ENCODE measurements at places on chromosomes 5 and 9.
A peak's percentile ranks its signal among the peaks of the same experiment; 100 is the strongest.

DNA sequence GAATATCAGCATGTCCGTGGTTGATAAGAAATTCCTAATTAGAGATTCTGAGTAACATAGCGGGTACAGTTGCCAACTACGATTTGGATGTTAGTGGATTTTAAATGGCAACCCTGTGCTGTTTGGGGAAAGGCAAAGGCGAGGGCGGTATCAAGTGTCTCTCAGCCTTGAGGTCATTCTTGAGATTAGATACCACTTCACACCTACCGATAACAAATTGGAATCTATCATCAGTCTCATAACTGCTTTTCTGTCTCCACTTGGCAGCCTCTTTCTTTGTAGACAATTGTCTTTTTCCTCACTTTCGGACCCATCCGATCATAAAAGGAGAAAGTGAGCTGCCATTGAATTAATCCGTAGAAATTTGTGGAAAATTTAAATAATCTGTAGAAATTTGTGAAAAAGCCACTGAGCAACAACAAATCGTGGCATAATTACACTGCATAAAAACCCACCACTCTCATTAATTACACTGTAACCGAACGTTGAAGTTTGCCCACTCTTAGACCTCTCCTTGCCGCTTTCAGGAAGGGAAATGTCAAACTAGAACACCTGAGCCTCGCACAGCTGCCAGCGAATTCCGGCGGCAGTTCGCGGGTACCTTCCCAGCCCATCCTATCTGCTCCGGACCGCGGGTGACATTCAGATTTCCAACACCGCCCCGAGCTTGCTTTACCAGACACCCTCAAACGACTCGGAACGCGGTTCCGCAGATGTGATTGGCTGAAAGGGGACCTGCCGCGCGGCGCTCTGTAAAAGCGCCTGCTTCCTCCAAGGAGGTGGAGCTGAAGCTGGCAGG lies 849 bp upstream of the RGMB start:
- DNase-seq = peak; percentile 74

- no peak for DNase-seq
Observed at GRCh38 chr9:29144476-29144875, 1571.2 kb upstream of the C9orf72 start.

DNA sequence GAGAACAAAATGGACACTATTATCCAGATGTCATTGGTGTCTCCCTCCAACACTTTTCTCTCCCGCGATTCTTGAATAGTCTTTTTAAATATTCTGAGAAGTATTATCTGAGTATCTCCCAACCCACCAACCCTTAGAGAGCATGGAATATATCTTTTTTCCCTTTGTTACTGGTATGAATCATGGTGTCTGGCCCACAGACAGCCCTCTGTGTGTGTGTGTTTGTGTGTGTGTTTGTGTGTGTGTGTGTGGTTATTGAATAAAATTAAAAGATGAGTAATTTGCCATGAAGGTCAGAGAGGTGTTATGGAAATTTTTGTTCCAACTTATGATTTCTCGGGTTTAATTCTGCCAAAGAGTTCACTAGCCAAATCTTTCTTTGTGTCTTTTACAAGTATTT lies 47.7 kb downstream of the CAMK4 start:
- no peak for DNase-seq

DNA sequence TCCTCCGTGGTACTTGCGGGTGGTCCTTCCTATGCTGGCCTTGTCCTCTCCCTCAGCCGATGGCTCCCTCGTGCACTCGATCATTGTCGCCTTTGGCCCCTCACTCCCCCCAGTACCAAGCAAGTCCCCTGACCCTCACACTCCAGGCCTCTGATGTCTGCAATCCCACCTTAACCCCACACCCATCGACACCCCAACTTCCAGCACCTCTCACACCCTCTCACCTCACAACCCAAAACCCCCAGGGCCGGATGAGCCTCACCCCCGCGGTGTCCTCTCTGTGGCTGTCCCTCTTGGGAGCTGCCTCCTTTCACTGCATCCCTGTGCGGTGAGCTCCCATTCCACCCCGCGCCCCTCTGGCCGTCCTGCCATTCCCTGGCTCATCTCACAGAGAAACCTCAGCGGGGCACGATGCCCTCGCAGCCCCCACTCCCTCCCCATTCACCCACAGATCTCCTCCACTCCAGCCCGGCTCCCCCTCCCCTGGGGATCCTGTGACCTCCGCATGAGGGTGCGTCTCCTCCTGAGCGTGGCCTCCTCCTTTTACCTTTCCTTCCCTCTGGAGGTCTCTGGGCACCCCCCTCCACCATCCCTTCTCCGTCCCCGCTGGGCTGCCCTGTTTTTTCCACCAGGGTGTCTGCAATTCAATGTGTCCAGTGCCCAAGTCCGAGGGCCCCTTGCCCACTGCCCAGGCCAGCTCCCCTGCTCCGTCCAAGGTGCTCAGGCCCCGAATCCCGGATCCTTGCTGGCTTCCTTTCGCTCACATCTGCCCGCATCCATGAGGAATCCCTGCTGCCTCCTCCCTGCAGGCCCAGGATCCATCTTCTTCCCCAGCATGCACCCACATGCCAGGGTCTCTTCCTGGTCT lies 15.8 kb upstream of the RNU6ATAC start:
- DNase-seq = no peak

- no peak for DNase-seq
Observed at GRCh38 chr5:36596247-36596646, 10.2 kb upstream of the SLC1A3 start.

DNA sequence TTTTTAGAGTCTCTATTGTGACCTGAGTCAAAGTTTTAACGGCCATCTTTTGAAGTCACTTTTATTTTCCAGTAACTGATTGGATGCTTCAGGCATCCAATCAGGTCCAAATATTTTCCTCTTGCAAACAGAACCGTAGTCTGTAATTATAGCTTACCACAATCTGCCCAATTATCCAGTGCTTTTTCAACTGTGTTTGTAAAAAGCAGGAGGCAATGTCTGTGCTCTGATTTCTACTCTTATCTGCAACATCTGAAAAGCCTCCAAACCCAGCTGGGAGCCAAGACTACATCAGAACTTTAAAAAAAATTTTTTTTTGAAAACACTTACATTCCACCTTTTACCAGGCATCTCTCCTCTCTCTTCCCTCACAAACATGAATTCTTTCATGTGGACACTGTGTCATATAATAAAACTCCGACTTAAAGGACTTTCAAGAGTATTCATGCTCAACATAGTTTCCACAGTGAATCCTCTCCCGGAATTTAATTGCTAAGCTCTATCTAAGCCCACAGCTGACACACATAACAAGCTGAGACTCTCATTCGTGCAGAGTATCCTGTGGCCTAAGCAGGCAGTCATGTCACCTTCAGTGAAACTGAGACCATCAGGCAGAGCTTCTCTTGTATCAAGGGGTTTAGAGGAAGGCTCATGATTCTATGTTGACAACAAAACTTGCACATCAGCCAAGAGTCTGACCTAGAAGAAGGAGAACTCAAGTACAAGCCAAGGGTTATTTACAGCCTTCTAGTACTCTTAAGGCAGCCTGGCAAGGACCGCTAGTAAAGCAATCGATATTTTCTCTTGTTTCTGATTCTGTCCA lies 272.7 kb downstream of the TLE1 start:
- no peak for DNase-seq

GRCh38 chr5:137393196-137393993 lies 105.7 kb downstream of the SPOCK1 start:
- DNase-seq = no peak

DNA sequence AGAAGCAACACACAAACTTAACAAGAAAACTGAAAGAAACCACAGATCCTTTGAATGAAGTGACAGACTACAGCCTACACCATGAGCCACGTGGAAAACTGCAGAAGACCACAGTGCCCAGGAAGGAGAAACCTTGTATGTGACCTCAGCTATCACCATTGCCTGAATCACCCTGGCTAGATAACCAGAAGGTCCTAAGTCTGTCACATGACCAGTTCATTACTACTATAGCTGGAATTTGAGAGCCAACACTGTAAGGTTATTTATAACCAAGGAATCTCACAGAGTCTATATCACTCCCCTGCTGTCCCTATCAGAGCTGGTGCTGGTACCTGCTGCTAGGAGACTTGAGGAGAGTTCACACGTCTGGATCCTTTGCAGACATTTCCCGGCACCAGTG lies 90.3 kb upstream of the FBXL17 start:
- DNase-seq = no peak

DNA sequence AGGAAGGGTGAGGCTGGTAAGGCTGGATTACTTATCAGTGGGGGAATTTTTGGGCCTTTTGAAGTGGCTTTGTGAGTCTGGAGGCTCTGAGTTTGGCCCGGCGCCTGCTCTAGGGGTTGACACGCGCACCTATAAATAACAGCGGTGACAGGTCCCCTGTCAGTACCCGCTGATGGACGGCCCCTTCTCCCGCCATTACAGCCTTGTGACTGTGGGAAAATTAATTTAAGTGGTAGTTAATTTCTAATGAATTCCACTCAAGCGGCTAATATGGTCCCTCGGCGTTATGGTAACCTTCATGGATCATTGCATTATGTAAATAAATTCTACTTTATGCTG lies 16.5 kb downstream of the MRPL36 start:
- DNase-seq = no peak

- no peak for DNase-seq
Observed at GRCh38 chr5:76125888-76126287, 42.7 kb downstream of the SV2C start.

DNA sequence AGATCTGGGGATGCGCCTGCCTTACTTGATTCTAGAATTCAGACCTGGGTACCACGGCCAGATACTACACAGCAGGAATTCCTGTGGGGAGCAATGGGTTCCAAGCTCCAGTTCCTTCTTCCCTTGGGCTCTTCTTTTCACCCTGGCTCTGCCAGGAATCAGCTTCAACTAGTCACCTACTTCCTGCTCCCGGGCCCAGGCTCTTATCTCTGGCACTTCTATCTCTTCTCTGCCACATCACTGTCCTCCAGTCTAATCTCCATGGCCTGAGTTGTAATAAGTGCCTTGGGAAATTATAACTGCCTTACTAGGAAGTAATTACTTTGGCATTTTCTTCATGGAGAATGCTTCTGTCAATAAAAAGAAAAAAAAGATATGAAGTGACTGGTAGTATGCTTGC lies 26.2 kb upstream of the SERINC5 start:
- DNase-seq = no peak

DNA sequence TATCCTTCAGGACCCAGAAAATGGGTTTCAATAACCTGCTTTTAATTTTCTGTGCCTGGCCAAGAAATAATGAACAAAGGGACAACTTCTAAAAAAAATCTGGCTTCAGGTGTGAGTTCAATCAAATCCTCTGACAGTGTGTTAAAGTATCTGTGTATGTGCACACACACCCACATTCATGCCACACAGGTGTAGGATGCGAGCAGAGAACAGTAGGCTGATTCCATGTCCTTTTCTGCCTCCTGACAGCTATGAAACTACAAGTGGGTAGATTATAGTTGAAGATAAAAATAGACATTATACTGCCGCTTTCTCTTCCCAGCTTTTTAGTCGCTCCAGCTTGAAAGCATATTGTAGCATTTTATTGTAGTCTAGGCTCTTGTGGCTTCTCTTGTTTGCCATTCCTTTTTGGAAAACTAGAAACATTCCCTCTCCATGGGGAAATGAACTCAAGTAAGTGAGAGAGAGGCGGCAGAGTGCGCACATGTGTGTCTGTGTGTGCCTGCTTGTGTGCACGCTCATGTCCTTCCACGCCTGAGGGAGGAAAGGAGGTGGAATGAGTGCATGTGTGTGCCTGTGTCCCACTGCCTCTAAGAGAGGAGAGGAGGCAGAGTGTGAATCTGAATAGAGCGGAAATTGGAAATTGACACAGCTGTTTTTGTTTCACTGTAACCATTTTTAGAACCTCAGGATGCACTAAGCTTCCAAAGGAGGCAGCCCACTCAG lies 273.0 kb downstream of the ELAVL2 start:
- DNase-seq = no peak

- no peak for DNase-seq
Observed at GRCh38 chr9:72539824-72540347, 18.5 kb downstream of the TMC1 start.

DNA sequence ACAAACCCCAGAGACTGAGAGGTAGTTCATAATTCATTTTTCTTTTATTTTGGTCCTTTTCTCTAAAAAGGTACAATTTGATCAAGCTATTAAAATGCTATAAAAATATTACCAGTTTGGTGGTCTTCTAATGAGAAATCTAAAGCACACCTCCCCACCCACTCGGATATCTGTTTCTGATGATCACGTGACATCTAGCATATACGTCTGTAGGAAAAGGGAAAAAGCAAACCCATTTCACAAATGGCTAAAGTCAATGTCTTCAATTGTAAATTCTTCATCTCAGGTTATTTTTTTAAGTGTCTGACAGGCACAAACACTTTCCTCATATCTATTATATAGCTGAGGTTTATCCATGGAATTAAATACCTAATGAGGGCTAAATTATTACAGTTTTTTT lies 18.9 kb downstream of the ZNF354A start:
- DNase-seq = no peak

GRCh38 chr5:58505971-58506640 lies 14.9 kb downstream of the GAPT start:
- no peak for DNase-seq

DNA sequence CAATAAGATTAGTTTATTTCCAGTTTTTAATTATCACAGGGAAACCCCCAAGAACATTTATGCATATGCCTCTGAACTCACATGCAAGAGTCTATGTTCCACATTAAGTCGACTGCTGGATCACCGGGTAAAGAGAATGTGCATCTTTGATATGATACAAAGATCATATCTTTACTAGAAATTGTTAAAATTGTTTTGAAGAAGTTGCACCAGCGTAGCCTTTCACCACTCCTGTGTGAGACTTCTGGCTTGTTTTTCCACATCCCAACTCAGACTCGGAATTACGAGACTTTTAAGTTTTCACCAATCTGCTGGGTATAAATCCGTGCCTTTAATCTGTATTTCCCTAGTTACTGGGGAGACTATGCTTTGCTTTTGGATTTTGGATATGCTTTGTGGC lies 113.2 kb downstream of the CEMIP2 start:
- DNase-seq = no peak

DNA sequence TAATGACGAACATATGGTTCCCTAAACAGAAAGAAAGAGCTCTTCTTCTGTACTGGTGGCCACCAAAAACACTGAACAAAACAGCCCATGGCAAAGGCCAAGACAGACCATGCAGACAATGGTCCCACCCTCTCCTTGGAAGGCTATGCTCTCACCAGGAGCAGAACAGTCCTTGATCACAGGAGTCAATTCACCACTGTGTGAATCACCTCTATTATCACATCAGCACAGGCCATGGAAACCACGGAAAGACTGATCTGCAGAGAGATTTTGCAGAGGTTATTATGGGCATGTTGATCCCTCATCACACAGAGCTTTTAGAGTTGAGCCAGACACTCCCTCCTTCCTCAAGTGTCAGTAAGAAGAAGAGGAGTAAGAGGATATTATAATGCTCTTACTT lies 134.0 kb upstream of the RASEF start:
- no peak for DNase-seq

GRCh38 chr9:4714266-4715016 lies 26.6 kb downstream of the AK3 start:
- no peak for DNase-seq

- DNase-seq = no peak
Observed at GRCh38 chr5:142472306-142472951, 147.6 kb upstream of the SPRY4 start.

- DNase-seq = no peak
Observed at GRCh38 chr5:72226950-72227349, 93.1 kb downstream of the MRPS27 start.

- DNase-seq = no peak
Observed at GRCh38 chr5:4348423-4348822, 752.8 kb downstream of the IRX1 start.
